ENCODE measurements at places on chromosomes 2 and 18.

GRCh38 chr2:237791977-237792727 is 6.4 kb upstream of the RBM44 start:
- no peak for DNase-seq

DNA sequence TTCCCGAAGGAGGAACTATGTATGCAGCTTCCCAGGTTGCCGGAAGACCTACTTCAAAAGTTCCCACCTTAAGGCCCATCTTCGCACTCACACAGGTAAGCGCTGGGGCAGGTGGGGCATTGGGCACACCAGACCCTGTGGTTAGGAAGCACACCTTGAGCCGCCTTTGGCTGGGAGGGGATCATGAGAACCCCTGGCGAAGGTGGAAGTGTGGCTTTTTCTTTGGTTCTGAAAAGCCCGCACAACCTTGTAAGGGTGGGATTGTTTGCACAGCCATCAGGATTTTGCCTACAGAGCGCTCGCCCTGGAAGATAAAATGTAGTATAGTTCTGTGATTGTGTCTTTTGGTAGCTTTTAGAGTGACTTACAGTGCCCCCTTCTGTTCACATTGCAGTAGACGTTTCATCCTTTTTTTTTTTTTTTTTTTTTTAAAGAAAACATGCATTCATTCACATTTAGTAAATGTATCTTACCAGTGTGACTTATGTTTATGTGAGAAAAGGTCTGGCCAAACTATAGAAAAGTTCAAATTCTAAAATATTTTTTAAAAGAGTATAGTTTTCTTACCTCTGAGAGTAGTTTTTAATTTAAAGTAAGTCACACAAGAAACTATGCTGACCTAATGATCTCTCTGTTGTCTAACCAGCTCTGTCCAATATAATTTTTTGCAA is 5.3 kb downstream of the KLF11 start:
- DNase-seq: peak; percentile 40

DNA sequence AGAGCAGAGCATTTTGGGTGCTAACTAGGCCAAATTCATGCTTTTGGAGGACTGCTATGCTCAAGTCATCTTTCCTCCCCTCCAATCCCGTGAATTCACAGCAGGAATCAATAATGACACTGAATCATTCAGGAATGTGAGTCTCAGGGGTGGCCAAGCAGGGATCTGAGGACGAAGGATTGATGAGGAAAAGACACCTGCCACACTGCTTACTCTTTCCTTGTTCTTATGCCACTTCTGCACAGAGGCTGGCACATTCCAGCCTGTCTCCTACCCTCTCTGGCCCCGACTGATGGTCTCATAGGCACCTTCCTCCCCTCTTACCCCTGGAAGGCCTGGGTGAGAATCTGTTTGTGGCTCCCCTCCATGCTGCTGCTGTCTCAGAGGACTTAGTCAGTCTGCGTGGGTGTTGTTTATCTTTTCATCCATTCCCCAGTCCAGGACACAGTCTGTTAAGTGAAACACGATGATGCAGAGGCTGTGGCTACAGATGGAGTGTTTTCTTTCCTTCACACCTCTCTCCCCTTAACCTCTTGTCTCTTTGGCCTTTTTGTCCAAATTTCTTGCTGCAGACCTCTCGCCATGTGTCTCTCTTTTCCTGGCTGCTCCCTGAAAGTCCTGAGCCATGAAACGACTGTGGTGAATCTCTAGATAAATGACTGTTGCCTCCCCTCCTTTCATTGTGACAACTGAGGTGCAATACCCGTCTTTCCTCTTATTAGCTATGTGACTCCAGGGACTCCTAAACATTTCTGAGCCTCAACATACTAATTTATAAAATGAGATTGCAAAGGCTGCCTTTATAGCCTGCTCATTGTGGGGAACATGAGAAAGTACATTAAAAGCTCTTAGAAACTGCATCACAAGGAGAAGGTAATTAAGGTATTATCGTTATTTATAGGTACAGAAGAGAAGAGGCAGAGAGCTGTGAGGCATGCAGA is 86.9 kb downstream of the RDH14 start:
- DNase-seq: no peak

DNA sequence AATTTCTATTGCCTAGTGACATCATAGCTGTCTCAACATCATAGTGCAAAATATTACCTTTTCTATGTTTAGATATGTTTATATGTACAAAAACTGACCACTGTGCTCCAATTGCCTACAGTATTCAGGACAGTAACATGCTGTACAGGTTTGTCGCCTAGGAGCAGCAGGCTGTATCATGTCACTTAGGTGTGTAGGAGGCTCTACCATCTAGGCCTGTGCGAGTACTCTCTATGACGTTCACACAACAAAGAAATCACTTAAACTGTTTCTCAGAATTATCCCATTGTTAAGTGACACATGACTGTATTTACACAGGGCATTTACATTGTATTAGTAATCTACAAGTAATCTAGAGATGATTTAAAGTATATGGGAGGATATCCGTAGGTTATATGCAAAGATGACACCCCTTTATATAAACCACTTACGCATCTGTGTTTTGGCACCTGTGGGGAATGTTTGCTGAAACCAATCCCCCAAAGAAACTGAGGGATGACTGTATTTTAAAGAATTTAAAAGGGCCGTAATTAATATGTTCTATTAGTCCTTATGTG is 24.7 kb downstream of the IL1R2 start:
- DNase-seq: no peak

Data from aorta (tissue), 5 donors.